ENCODE measurements at places on chromosomes 11 and 22. TPM values are rescaled to one million over a fixed set of nuclear protein-coding genes. Genes with fewer than 3 reads are reported as not detected.

TMPRSS4 gene
- total RNA-seq: not detected

ZNF280B gene
- 1.9 TPM for total RNA-seq

DGCR6L gene
- total RNA-seq: 29.2 TPM

MMP11 gene
- 1.2 TPM for total RNA-seq

ARHGAP1 gene
- total RNA-seq: 58.0 TPM

PGR gene
- total RNA-seq: not detected

VSIG10L2 gene
- total RNA-seq: not detected

OR10W1 gene
- total RNA-seq: not detected

DNA sequence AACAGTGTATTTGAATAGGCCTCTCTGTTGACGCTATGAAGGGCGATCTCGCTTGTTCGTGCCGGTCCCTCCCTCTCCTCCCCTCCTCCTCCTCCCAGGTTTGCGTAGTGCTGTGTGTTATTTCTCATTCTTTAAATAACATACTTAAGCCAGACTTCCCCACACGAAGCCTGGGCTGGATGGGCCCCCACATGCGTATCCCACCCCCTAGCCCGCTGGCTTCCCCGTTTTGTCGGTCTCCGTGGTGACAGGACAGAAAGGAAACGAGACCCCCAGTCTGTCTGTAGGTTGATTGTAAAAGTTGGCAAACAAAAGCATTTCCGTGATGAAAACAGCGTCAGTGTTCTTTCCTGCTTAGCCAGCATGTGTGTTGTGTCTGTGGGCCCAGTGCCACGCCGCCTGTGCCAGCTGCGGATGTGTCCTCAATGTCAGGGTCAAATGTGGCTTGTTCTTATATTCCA, 27.3 kb downstream of the FAM118A start:
- no peak for DNase-seq
- H3K36me3 ChIP-seq: peaks cover 7% of the 10 kb centered on the region
- peaks cover 12% of the 10 kb centered on the region for H3K4me1 ChIP-seq
- H3K27ac ChIP-seq: peak overlapping the region; percentile 87
- H3K4me3 ChIP-seq: no peak overlapping the region

DNA sequence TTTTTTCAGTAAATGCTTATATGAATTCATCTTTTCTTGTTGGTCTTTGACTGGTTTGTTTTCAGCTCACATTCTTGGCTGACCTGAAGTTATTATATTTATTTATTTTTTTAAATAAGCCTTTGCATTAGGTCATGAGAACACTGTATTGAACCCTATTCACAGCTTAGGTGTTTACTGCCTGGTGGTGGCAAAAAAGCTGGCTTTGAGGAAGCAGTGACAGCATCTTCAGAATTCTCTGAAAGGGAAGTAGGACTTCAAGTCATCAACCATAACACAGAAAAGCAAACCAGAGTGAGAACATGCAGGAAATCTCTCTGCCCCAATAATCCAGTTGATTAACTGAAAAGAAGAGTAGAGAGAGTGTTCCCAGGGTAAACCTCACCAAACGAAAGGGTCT, 30.3 kb upstream of the MMP13 start:
- no peaks in the 10 kb centered on the region for H3K36me3 ChIP-seq
- no peaks in the 10 kb centered on the region for H3K4me1 ChIP-seq
- H3K27ac ChIP-seq: no peak overlapping the region
- DNase-seq: no peak
- H3K27me3 ChIP-seq: peaks cover 22% of the 10 kb centered on the region

- DNase-seq: no peak
- peak overlapping the region; percentile 34 for H3K27ac ChIP-seq
- H3K27me3 ChIP-seq: no peaks in the 10 kb centered on the region
- no peak overlapping the region for H3K4me3 ChIP-seq
- peaks cover 5% of the 10 kb centered on the region for H3K4me1 ChIP-seq
Observed at GRCh38 chr11:45945397-45945999, 23.0 kb downstream of the LARGE2 start.

DNA sequence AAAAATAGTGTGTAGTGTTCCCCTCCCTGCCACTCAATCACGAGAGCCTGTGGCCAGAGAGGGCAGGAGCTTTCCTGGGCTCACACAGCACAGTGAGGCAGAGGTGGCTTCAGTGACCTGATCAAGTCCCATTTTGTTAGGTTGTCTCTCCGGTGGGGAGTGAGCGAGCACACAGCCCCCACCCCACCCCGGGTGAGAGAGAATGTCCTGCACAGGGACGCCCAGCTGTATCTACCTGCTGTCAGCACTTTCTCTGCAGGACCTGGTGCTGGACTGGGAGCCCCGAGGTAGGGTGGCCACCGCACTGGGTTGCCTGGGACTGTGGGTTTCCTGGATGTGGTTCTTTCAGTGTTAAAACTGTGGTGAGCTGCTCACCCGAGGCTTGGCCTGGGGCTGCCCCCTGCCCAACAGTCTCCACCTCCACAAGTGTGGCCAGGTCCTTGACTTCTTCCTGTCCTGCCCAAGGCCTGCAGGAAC, 6.1 kb downstream of the CAPN5 start:
- H3K27me3 ChIP-seq: no peaks in the 10 kb centered on the region
- H3K27ac ChIP-seq: no peak overlapping the region
- DNase-seq: no peak
- H3K36me3 ChIP-seq: no peaks in the 10 kb centered on the region

- no peak for DNase-seq
- peak overlapping the region; percentile 34 for H3K4me3 ChIP-seq
- no peaks in the 10 kb centered on the region for H3K27me3 ChIP-seq
Observed at GRCh38 chr22:45612451-45612901, 59.2 kb upstream of the ATXN10 start.

DNA sequence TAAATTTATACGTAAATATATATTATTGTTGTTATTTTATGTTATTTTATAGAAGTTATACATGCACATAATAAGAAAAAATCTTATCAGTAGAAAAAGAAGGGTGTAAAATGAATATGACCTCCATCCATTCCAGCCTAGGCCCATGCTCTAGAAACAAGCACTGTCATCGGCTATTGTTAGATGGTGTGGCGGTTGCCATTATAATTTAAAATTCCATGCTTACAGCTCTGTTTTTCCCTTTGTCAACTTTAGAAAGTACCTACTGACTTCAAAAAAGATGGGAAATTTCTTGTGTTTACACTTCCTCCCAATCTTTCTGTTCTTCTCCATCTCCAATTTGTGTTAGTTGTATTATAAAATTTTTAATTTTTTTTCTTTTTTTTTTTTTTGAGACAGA, 61.9 kb upstream of the RDX start:
- H3K4me3 ChIP-seq: no peak overlapping the region
- DNase-seq: no peak
- H3K27me3 ChIP-seq: peaks cover 6% of the 10 kb centered on the region
- H3K4me1 ChIP-seq: peaks cover 4% of the 10 kb centered on the region

GRCh38 chr11:71284525-71285092, 32.2 kb upstream of the SHANK2 start:
- DNase-seq: no peak
- H3K27ac ChIP-seq: no peak overlapping the region
- H3K4me3 ChIP-seq: no peak overlapping the region
- H3K36me3 ChIP-seq: no peaks in the 10 kb centered on the region
- peaks cover 18% of the 10 kb centered on the region for H3K27me3 ChIP-seq
- no peaks in the 10 kb centered on the region for H3K4me1 ChIP-seq

GRCh38 chr11:94794287-94795168, 26.4 kb downstream of the AMOTL1 start:
- no peaks in the 10 kb centered on the region for H3K4me1 ChIP-seq
- DNase-seq: no peak
- H3K27ac ChIP-seq: no peak overlapping the region
- H3K4me3 ChIP-seq: no peak overlapping the region
- H3K27me3 ChIP-seq: peaks cover 24% of the 10 kb centered on the region
- H3K36me3 ChIP-seq: no peaks in the 10 kb centered on the region

DNA sequence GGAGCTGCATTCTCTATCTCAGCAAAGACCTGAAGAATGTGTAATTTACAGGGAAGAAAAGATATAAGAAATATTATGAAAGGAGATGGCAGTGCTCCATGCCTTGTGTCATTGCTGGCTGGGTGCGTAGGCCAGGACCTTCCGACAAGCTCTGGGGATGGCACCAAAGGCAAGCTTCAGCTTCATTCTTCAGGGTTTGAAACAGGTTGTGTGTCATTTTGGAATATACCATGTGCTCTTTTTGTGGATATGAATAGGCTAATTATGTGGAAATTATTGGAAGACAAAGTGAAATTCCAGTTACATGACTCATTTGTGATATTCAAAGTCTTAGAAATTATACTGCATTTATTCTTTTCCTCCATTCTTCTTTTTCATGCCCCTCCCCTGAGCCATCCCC, 5.7 kb upstream of the KIRREL3 start:
- no peak overlapping the region for H3K27ac ChIP-seq

DNA sequence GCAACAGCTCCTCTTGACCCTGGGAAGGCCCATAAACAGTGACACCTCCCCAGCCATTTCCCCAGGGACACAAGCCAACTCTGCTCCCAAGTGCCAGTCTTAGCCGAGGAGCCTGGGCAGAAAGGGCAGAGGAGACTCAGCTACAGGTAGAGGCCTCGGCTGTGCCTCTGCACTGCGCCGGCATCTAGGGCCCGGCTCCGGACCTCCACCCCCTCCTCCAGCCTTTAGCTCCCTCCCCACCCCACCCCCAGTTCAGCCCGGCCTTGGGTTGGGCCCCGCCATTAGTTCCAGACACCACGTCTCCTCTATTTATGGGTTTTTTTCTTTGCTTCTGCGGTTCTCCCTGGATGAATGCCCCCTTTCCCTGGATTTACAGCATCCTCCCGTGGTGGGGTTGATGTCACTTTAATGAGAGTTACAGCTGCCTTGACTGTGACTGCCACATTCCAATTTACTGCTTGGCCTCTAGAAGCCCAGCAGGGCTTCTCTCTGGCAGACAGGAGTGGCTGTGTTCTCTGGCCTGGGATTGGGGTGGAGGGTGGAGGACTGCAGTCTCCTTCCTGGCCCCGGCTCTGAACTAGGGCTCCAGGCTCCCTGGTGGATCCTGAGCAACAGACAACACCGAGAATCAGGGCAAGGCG, 13.5 kb upstream of the OAF start:
- H3K27me3 ChIP-seq: peaks cover 40% of the 10 kb centered on the region
- no peaks in the 10 kb centered on the region for H3K4me1 ChIP-seq
- H3K27ac ChIP-seq: no peak overlapping the region
- no peak for DNase-seq
- no peaks in the 10 kb centered on the region for H3K36me3 ChIP-seq

GRCh38 chr22:20175597-20175900, 24.7 kb upstream of the CCDC188 start:
- H3K4me1 ChIP-seq: no peaks in the 10 kb centered on the region
- H3K36me3 ChIP-seq: no peaks in the 10 kb centered on the region
- no peak for DNase-seq
- H3K4me3 ChIP-seq: no peak overlapping the region
- H3K27ac ChIP-seq: no peak overlapping the region
- peaks cover 1% of the 10 kb centered on the region for H3K27me3 ChIP-seq

GRCh38 chr11:100939571-100939970, 190.0 kb downstream of the PGR start:
- no peaks in the 10 kb centered on the region for H3K36me3 ChIP-seq
- H3K27ac ChIP-seq: no peak overlapping the region
- DNase-seq: no peak
- no peaks in the 10 kb centered on the region for H3K4me1 ChIP-seq
- H3K27me3 ChIP-seq: no peaks in the 10 kb centered on the region
- H3K4me3 ChIP-seq: no peak overlapping the region

DNA sequence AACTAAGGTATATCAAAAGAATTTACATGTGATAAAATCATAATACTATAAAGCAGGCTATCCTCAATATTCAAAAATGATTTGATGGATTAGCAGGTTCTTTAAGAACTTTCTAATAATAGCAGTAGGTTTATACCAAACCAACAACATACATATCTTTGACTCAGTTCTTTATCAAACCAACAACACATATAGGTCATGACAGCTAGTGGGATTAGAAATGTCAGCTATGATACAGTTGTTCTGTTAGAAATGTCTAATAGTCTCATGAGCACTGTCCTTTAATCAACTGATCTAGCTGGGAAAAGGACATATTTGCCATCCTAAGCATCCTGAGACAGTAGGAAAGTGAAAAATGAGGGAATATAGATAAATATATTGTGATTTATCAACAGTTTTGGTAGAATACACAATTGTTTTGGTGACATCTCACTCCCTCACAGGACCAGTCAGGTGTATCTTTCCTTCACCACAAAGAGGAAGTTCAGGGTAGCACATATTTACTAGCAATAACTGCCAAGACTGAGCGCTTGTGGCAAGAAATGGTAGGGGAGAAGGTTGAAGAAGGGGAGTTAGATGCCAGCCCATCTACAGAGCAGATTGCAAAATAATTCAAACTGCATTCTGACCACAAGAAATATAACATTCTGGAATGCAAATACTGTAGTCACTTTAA, 90.8 kb upstream of the APOA1 start:
- H3K4me3 ChIP-seq: peak overlapping the region; percentile 66
- no peak for DNase-seq
- H3K27me3 ChIP-seq: no peaks in the 10 kb centered on the region
- peak overlapping the region; percentile 97 for H3K27ac ChIP-seq

GRCh38 chr11:92954003-92954402, 15.4 kb upstream of the MTNR1B start:
- DNase-seq: no peak
- no peaks in the 10 kb centered on the region for H3K4me1 ChIP-seq
- no peak overlapping the region for H3K27ac ChIP-seq

DNA sequence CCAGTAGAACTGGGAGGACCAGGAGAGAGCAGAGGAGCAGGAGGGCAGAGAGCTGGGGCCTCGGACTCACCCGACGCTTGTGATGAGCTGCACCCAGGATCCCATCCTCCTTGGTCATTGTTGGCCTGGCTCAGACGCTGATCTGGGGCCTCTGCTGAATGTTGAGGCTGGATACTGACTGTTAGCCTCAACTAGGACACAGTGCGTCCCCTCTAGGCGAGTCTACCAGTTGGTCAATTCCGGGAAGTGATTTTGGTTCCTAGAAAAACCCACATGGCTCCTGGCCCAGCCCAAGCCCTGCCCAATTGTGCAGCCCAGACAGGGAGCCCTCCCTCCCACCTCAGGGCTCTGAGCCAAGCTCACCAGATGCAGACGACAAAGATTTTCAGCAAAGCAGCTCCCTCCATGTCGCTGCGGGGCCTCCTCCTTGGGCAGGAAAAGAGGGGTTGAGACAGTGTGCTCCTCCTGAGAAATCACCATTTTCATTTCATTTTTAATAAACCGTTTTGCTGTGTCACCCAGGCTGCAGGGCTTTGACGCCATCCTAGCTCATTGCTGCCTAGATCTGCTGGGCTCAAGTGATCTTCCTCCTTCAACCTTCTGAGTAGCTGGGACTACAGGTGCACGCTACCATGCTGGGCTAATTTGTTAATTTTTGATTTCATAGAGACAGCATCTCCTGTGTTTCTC, at the start of gene APOL4:
Gene APOL4, minus strand, starts transcription at position 180 of the 690 bp plus-strand sequence. Its CDS starts 75 bp downstream, at position 105.
- peaks cover 40% of the 10 kb centered on the region for H3K27me3 ChIP-seq
- H3K4me3 ChIP-seq: no peak within 1 kb of the TSS
- no peak for DNase-seq
- H3K36me3 ChIP-seq: no peaks in the 10 kb centered on the region
